Muscle of leg (tissue), 16 donors: ENCODE measurements at places on chromosomes 5 and 9. TPM values are rescaled to one million over a fixed set of nuclear protein-coding genes. Genes with fewer than 3 reads are reported as not detected.

Gene SLC36A2
- 0.04 TPM for total RNA-seq

DNA sequence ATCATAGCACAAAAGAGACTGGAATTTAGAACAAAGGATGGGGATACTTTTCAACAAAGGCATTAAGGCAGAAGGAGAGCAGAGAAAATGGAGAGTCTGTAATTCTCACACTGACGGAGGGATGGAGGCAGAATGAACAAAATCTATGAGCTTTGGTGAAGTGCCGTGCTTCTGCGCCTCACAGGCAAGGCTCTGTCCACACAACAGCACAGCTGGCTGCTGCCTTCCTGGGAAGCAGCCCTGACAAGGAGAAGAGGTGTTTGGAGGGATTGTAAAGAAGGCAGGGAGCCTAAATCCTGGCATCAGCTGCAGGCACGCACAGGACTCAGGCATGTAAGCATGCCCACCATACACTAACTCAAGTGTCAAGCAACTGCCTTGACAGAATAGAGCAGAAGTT is 485.2 kb upstream of the KIF2A start:
- no peaks in the 10 kb centered on the region for H3K27me3 ChIP-seq
- no peaks in the 10 kb centered on the region for H3K36me3 ChIP-seq
- H3K4me3 ChIP-seq = no peak overlapping the region
- peak; percentile 10 for DNase-seq

- no peak overlapping the region for H3K27ac ChIP-seq
- H3K4me3 ChIP-seq = no peak overlapping the region
- H3K4me1 ChIP-seq = no peaks in the 10 kb centered on the region
- no peak for DNase-seq
Measured at GRCh38 chr9:98584059-98584458, 124.7 kb downstream of the GABBR2 start.

GRCh38 chr5:181024245-181025064 is 15.6 kb upstream of the BTNL9 start:
- no peak for DNase-seq
- no peaks in the 10 kb centered on the region for H3K27me3 ChIP-seq

Gene HMCN2
- total RNA-seq = 3.4 TPM

DNA sequence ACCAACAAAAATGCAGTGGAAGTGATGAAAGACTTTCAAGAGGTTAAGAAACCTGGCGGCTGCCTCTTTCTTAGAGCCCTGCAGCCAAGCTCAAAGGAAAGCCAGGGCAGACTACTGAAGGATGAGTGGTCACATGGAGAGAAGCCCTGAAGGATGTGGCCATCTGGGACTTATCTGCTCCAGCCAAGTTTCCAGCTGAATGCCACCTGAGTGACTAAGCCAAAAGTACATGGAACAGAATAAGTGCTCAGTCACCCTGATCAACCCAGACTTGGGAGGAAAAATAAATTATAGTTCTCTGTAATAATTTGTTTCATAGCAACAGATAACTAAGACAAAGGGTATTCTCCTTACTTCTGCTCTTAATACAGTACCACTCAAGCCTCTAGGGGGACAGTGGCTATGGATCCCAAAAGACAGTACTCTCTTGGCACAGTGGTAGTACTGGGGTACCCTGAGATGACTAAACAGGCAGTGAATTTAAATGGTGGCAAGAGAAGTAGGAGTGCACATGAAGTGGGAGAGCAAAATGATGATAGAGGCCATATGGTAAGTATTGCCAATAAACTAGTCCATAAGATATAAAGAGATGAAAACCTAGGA is 182.3 kb downstream of the ELAVL2 start:
- no peak overlapping the region for H3K27ac ChIP-seq
- no peaks in the 10 kb centered on the region for H3K27me3 ChIP-seq
- H3K36me3 ChIP-seq = no peaks in the 10 kb centered on the region
- no peaks in the 10 kb centered on the region for H3K4me1 ChIP-seq

- peaks cover 21% of the 10 kb centered on the region for H3K4me1 ChIP-seq
- H3K27me3 ChIP-seq = peaks cover 12% of the 10 kb centered on the region
- H3K4me3 ChIP-seq = no peak overlapping the region
- no peak overlapping the region for H3K27ac ChIP-seq
- no peaks in the 10 kb centered on the region for H3K36me3 ChIP-seq
Measured at GRCh38 chr9:38228331-38229103, 159.5 kb upstream of the SHB start.

- H3K4me3 ChIP-seq = no peak overlapping the region
- peaks cover 3% of the 10 kb centered on the region for H3K36me3 ChIP-seq
- no peaks in the 10 kb centered on the region for H3K27me3 ChIP-seq
- H3K4me1 ChIP-seq = peaks cover 32% of the 10 kb centered on the region
Measured at GRCh38 chr9:37574241-37574721, 1.9 kb downstream of the FBXO10 start.

- no peak overlapping the region for H3K4me3 ChIP-seq
- peaks cover 8% of the 10 kb centered on the region for H3K4me1 ChIP-seq
- no peaks in the 10 kb centered on the region for H3K36me3 ChIP-seq
- peak overlapping the region; percentile 42 for H3K27ac ChIP-seq
- peak; percentile 86 for DNase-seq
Measured at GRCh38 chr9:101716629-101717028, 21.8 kb downstream of the GRIN3A start.

DNA sequence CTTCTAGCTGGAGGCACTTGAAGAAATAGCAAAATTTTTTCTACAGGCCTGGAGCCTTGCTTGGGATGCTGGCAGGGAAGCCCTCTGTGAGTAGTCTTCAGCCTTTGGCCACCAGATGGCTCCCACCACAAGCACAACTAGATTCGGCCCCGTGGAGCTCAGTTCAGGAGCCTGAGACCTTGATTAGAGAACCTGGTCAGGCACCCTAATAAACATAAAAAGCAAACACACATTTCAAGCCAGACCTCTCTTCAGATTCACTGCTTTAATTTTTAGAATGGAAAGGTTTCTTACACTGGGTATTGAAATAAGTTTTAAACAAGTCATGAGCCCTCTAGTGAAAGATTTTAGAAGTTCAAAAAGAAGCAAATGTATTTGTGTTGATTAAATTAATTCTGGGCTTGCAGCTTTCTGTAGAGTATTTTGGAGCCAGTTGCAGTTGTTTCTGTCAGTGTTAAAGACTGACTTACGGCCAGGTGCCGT is 41.4 kb downstream of the GLRX start:
- H3K27ac ChIP-seq = no peak overlapping the region
- no peaks in the 10 kb centered on the region for H3K27me3 ChIP-seq
- no peaks in the 10 kb centered on the region for H3K4me1 ChIP-seq
- H3K36me3 ChIP-seq = peaks cover 32% of the 10 kb centered on the region

Gene MORN5
- 0.53 TPM for total RNA-seq

DNA sequence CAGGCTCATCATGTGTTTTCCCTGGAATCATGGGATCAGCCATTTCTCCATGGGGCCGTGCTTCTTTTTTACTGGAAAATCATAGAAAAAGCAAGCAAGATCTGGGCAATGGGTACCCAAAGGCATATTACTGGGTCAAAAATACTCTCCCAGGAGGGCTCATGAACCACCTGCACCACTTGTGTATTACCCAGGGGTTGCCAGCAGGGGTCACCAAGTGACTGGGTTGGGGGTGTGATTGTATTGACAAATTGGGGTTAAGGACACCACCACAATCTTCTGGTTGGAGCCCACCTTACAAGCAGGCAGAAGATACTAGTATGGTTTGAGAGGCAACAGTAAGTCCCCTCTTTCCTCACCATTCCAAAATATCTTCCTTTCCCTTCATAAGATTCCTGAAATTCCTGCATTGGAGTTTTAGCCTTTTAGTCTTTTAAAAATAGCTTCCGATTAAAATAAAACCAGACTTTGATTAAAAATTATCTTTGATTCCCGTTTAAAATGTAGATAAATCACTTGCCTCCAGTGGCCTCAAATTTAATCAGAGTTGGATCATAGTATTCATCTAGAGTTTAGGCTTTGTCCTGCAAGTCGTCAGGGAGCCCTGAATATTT is 603.3 kb downstream of the KIF4B start:
- DNase-seq = no peak
- no peak overlapping the region for H3K27ac ChIP-seq
- H3K4me1 ChIP-seq = no peaks in the 10 kb centered on the region
- no peaks in the 10 kb centered on the region for H3K36me3 ChIP-seq
- no peak overlapping the region for H3K4me3 ChIP-seq

GRCh38 chr5:147997486-147997885 is 66.3 kb upstream of the SPINK5 start:
- H3K27me3 ChIP-seq = no peaks in the 10 kb centered on the region
- no peak overlapping the region for H3K4me3 ChIP-seq
- no peaks in the 10 kb centered on the region for H3K36me3 ChIP-seq
- peak; percentile 54 for DNase-seq
